ENCODE measurements at places on chromosomes 6 and 20. TPM values are rescaled to one million over a fixed set of nuclear protein-coding genes. Genes with fewer than 3 reads are reported as not detected.

LST1 gene
- 20.4 TPM for total RNA-seq

- DNase-seq = no peak
These were observed 57.4 kb upstream of the CCDC167 start for GRCh38 chr6:37556881-37557644.

GRCh38 chr6:106988664-106989063 is 14.1 kb upstream of the CD24 start:
- DNase-seq = no peak

DNA sequence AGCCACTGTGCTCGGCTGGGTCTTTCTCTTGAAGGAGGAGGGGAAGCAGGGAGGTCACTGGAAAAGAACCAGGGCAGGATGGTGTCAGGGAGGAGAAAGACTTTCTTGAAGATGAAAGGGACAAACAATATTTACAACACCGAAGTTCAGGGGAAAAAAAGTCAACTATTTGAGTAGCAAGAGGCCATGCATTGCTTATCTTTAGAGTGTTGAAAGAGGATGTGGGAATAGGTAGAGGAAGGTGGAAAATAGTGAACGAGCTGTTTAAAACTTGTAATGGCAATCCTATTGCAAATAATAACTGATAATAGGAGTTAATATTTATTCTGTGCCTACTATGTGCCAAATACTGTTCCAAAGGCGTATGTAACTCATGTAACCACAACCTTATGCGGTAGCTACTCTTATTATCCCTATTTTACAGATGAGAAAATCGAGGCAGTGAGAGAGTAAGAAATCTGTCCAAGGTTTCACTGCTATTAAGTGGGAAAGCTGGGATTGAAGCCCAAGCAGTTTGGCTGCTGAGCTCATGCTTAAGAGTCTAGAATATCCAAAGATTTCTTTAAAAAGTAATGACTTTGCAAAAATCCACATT is 12.7 kb upstream of the MLIP start:
- DNase-seq = no peak

All from T-cell (primary cell).